Esophagus squamous epithelium (tissue), 5 donors: ENCODE measurements at places on chromosomes 11 and 22.

DNA sequence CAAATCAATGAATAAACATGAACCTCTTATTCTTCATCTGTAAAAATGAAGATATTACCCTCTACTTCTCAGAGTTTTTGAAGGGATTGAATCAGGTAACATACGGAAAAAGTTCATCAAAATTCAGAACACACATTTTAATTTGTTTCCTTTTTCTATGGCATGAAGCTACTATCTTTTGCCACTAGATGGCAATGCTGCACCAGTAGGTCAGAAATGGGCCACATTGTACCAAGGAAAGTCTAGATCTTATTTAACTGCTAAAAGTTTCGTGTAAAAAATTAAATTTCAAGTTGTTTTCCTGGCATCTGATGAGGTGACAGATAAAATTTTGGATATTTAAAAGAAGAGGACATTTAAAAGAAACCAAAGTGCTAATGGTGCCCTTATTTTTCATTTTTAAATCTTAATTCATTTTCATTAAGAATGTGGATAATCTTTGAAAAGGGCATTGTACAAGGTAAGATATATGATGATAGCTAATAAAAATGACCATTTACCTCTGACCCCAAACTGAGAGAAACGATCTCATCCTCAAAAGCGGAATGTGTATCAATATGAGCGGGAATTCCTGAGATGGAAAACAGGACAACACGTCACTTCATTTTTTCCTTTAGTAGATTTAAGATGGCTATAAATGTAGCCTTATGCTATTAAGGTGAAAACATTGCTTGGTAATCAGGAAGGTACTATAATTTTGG, 16.1 kb downstream of the ALKBH8 start:
- DNase-seq: no peak

DNA sequence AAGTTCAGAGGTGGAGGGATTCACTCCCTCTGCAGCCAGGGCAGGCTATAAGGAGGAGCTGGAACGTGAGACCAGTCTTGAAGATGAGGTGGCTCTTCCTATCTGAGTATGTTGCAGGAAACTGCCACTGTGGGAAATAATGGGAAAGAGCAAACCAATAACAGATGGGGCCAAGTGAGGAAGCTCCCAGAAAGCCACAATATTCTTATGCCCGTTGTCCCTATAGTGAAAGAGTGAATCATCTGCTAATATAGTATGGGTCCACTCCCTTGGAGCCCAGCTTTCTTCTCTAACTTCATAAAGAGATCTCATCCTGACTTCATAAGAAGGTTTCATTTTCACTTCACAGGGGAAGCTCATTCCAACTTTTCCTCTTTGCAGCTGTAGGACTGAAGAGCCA, 206.4 kb downstream of the BLID start:
- no peak for DNase-seq

GRCh38 chr11:71135112-71135511, 117.3 kb downstream of the SHANK2 start:
- no peak for DNase-seq

DNA sequence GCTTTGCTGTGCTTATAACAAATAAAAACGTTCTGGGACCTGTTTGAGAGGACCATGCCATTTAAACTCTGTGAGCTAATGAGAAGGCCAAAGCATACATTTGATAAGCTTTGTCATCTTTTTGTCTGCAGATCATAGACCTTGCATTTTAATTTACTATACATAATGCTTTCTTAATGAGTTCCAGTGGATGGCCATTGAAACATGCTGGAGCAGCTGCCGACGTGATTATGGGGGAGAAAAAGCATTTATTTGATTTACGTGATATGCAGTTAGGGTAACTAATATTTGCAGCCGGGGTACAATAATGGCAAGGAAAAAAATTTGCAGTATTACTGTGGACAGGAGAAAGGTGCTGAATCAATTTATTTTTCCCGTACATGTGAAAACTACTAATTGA, 240.2 kb downstream of the FAT3 start:
- no peak for DNase-seq

GRCh38 chr11:122190768-122191167, 74.8 kb upstream of the BLID start:
- no peak for DNase-seq

- DNase-seq: no peak
These were observed 727.4 kb downstream of the DLG2 start for GRCh38 chr11:84899740-84900139.

DNA sequence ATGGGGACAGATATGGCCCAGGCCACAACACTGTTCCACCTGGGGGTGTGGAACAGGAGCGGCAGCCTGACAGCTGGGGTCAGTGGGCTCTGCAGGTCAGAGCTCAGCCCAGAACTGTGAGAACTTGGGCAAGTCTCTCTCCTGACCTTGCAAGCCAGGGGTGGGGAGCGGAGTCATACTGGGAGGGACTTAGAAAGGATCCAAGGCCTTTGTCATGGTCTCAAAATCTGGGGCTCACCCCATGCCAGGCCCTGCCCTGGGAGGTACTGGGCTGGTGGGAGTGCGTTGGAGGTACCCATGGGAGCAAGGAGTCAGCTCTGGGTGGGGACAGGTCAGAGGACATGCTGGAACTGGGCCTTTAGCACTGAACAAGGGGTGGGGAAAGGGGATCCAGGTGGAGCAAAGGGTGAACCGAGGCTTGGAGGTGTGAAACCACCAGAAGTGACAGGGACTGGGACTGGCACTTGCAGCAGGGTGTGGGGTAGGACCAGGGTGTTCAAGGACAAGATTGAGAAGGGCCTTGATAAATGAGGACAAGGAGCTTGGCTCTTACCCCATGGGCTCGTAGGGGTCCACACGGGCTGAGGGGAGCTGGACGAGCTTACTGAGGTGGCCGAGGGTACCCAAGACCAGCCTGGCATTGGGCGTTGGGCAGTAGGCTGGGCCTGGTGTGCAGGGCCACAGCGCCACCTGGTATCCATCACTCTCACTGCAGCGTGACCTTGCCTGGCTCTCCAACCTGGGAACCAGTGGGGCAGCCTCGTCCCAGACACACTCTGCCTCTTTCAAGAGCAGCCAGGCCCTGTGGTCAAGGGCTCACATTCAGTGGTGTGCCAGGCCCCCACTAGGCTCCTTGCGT, 7.4 kb upstream of the PMM1 start:
- no peak for DNase-seq

DNA sequence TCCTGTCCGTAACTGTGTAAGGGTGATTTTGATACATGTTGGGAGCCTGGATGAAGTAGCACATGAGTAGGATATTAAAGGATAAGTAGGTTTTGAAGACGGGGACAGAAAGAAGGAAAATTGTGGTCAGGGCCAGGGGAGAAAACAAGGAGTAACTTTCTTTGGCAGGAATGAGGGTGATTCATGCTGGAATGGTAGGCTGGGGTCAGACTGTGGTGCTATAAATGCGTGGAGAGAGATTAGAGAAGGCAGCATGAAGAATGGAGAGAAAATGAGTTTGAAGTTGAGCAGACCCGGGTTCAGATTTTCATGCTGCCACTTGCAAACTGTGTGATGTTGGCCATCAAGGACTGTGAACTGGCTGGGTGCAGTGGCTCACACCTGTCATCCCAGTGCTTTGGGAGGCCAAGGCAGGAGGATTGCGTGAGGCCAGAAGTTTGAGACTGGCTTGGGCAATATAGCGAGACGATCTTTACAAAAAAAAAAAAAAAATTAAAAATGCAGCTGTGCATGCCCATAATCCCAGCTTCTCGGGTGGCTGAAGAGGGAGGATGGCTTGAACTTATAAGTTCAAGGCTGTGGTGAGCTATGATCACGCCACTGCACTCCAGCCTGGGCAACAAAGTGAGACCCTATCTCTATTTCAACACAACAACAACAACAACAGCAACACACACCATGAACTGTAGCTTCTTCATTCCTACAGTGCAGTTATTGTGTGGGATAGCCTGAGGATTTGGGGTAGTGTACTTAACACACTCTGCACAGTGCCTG, 22.3 kb downstream of the ZBTB16 start:
- DNase-seq: no peak

DNA sequence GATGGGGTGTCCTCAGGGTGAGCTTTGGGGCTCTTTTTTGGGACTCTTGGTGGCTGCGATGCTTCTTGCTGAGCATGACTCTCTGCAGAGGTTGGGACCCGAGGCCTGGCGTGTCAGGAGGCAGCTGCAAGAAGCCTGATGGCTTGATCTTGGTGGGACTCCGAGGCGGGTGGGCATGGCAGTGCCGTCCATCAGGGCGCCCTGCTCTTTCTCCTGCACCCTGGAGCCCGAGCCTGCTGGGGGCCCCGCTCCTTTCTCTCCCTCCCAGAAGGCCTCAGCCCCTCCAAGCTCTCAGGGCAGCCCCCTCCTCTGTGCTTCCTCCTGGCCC, 432.7 kb downstream of the TBC1D22A start:
- DNase-seq: no peak

DNA sequence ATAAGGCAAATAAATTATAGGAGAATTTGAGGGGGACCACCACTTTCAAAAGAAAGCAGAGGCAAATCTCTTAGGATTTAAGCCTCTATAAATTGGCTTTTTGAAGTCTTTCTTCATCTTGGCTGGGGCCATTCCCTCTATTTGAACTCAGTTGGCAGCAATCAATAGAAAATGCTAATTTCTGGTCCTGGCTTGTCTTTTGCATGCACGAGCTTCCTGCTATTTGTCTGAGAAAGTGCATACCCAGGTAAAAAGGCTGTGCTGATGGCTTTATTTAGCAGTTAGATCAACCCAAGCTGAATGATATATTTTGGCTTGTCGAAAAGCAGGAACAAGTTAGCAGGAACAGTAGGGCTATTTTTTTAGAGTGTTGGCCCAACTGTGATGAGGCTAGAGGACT, 64.1 kb upstream of the GRAMD1B start:
- no peak for DNase-seq

DNA sequence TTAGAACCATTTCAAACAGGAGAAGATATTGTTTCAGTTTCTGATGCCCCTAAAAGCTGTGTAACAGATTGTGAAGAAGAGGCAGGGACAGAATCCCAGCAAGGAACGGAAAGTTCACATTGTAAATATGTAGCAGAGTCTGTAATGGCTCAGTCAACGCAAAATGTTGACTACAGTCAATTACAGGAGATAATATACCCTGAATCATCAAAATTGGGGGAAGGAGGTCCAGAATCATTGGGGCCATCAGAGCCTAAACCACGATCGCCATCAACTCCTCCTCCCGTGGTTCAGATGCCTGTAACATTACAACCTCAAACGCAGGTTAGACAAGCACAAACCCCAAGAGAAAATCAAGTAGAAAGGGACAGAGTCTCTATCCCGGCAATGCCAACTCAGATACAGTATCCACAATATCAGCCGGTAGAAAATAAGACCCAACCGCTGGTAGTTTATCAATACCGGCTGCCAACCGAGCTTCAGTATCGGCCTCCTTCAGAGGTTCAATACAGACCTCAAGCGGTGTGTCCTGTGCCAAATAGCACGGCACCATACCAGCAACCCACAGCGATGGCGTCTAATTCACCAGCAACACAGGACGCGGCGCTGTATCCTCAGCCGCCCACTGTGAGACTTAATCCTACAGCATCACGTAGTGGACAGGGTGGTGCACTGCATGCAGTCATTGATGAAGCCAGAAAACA, 40.8 kb downstream of the IGLL1 start:
- DNase-seq: peak; percentile 20

- DNase-seq: no peak
These were observed 97.1 kb upstream of the CARD18 start for GRCh38 chr11:105236664-105237063.

- DNase-seq: no peak
These were observed 279.3 kb downstream of the CASP12 start for GRCh38 chr11:104618954-104619353.

GRCh38 chr11:13343067-13343466, 65.5 kb downstream of the BMAL1 start:
- DNase-seq: no peak

DNA sequence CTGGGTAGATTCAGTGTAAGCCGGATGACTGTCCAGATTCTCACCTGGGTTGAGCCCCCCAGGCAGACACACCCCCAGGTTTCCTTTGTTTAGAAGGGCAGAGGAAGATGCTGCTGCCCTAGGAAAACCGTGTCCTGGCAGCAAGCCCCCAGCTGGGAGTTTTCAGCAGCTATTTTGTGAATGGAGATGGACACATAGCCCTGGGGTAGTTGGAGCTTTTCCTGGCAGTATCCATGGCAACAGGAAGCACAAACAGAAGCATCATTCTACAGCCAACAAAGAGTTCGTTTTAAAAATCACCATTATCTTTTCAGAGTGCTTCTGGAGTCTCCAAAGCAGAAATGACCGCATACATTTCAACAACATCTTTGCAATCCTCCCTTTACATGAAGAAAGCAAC, 245.5 kb downstream of the BRD1 start:
- no peak for DNase-seq

- DNase-seq: no peak
These were observed 209.7 kb upstream of the ARHGAP20 start for GRCh38 chr11:110921742-110922521.

DNA sequence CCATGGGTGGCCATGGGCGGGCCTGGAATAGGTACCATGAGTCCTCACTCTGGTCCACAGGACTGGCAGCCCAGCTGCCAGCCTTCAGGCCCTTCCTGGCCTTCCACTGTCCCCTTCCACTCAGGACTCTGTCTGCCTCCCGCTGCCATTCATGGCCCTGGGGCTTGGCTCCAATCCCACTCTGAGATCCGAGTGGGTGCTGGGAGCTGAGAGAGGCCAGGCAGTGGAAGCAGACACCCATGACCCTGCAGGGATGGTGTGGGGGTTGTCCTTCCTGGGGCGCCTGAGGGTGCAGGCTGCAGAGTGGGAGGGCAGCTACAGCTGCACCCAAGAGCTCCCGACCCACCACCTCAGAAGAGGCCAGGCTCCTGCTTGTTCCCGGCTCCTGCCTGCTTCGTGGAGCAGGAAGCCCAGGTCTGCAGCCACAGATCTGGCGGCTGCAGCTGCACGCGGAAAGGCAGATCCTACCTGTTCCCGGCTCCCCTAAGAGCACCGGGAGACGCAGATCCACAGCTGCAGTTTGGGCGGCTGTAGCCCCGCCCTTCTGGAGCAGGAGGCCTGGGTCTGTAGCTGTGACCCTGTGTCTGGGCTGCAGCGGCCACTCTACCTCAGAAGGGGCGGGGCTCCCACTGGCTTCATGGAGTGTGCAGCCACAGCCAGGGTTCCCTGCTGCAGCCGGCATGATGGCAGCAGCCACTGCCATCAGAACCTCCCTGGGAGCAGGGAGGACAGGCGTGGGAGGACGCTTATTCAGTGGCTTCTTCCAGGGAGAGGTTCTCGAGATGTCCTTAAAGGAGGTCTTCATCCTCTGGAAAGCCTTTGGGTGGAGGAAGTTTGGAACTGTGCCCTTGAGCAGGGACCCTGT, 27.5 kb downstream of the IGHMBP2 start:
- no peak for DNase-seq

GRCh38 chr11:117097389-117098268, 599 bp downstream of the SIK3 start:
- DNase-seq: no peak

GRCh38 chr11:121714351-121714750, 261.6 kb upstream of the SORL1-AS1 start:
- DNase-seq: no peak

DNA sequence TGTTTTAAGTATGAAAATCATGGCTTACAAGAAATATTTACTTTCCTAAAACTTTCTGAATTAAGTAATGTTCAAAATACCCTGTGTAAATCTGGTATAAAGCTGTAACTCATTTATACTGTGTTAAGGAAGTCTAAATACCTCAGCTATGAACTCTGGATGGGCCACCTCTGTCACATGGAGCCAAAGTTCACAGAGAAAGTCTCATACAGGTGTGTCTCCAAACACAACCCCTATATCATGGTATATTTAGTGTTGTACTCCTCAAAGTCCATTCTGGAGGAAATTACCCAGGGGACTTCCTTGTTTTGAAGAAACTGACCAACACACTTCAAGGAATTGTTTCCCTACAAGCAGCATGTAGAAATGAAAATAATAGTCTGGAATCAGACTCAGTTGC, 909.2 kb upstream of the TENM4 start:
- DNase-seq: no peak
